ENCODE measurements at places on chromosomes 7 and 10.

DNA sequence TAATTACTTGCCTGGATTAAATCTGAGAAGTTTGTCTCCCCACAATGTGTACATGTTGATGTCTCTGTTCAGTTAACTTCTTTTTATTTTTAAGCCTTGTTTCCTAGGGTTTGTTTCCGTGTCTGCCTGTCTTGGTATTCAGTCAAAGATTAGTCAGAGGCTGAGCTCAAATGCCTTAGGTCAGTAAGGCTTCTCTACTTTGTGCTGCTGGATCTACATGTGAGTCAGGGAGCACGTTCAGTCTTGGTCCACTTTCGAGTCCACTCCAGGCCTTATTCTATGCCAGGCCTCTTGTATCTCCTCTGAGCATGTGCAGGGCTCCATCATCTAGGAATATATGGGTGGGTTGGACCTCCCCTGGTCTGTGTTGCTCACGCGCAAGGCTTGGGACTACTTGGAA is 93.3 kb upstream of the FZD8 start:
- H3K4me1 ChIP-seq: no peaks in the 10 kb centered on the region
- no peak for DNase-seq
- no peaks in the 10 kb centered on the region for H3K27me3 ChIP-seq
- H3K4me3 ChIP-seq: no peak overlapping the region
- no peaks in the 10 kb centered on the region for H3K36me3 ChIP-seq
- no peak overlapping the region for H3K27ac ChIP-seq

DNA sequence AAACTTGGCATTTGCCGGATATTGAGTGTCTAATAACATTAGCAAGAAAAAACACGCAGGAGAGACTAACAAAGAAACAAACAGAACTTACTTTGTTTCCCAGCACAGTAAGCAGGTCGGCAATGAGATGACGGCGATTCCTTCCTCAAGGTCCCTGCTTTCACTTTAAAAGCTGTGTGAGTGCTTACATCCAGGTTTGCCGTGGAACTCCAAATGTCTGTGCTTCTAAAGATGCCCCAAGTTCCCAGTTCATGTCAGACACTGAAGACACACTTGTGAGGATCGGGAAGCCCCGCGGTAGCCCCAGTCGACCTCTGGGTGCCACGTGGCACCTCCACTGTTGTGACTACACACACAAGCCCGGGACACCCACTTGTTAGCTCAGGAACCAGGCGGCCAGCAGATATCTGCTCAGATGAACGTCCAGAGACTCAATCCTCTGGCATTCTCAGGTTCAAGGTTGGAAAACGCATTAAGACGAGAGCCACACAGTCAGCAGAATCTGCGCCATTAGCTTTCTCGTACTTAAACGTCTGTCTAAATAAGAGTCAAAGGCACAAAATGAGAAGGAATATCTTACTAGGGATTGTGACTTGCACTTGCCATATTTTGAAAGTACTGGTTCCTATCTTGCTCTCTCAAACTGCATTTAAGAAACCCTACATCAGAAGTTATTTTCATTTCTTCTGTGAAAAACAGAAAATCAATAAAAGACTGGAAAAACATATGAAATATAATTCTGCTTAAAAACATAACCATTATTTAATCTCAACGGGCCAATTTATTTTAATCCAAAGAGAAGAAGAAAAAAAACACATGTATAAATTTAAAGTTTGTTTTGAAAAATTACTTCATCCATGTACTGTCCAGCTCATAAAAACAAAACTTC is 207.6 kb upstream of the KLF14 start:
- H3K27ac ChIP-seq: peak overlapping the region; percentile 98
- no peaks in the 10 kb centered on the region for H3K27me3 ChIP-seq
- H3K4me3 ChIP-seq: peak overlapping the region; percentile 91
- peaks cover 65% of the 10 kb centered on the region for H3K36me3 ChIP-seq
- peaks cover 96% of the 10 kb centered on the region for H3K4me1 ChIP-seq

GRCh38 chr7:66748791-66749190 is 8.3 kb downstream of the RABGEF1 start:
- peaks cover 34% of the 10 kb centered on the region for H3K4me1 ChIP-seq
- peaks cover 10% of the 10 kb centered on the region for H3K36me3 ChIP-seq
- no peak overlapping the region for H3K4me3 ChIP-seq
- H3K27ac ChIP-seq: no peak overlapping the region
- no peaks in the 10 kb centered on the region for H3K27me3 ChIP-seq

- H3K36me3 ChIP-seq: peaks cover 1% of the 10 kb centered on the region
- DNase-seq: no peak
- H3K4me3 ChIP-seq: no peak overlapping the region
- H3K27ac ChIP-seq: no peak overlapping the region
- H3K4me1 ChIP-seq: peaks cover 36% of the 10 kb centered on the region
These were observed 140.6 kb upstream of the TMEM168 start for GRCh38 chr7:112930787-112931186.

- no peaks in the 10 kb centered on the region for H3K4me1 ChIP-seq
- H3K4me3 ChIP-seq: no peak overlapping the region
- H3K27ac ChIP-seq: no peak overlapping the region
- no peak for DNase-seq
- H3K27me3 ChIP-seq: no peaks in the 10 kb centered on the region
These were observed 31.3 kb upstream of the CD36 start for GRCh38 chr7:80607136-80607535.

GRCh38 chr10:10830293-10830986 is 187.2 kb upstream of the CELF2 start:
- H3K27ac ChIP-seq: no peak overlapping the region
- H3K4me1 ChIP-seq: no peaks in the 10 kb centered on the region
- no peaks in the 10 kb centered on the region for H3K36me3 ChIP-seq
- peaks cover 20% of the 10 kb centered on the region for H3K27me3 ChIP-seq
- DNase-seq: no peak

DNA sequence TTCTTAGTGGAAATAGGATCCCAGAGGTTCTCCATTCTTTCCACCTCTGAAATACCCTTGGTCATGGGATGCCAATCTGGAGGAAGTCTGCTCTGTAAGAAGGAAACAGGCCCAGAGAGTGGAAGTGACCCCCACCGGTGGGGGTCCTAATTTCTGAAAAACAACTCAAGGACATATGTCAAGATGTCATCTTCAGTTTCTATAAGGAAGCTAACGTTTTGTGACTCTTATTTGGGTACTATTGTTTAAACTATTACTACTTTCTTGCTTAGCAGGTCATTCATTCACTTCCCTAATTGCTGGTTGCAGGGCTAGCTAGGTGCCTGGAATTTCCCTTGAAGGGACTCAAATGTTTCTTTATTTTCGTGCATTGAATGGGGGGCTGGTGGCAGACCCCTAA is 1.9 kb upstream of the ZNF775 start:
- peaks cover 12% of the 10 kb centered on the region for H3K36me3 ChIP-seq
- no peak for DNase-seq
- H3K27me3 ChIP-seq: no peaks in the 10 kb centered on the region
- peak overlapping the region; percentile 85 for H3K4me3 ChIP-seq
- peak overlapping the region; percentile 74 for H3K27ac ChIP-seq
- peaks cover 39% of the 10 kb centered on the region for H3K4me1 ChIP-seq

- DNase-seq: no peak
- H3K4me3 ChIP-seq: no peak overlapping the region
- no peak overlapping the region for H3K27ac ChIP-seq
- H3K27me3 ChIP-seq: no peaks in the 10 kb centered on the region
- H3K4me1 ChIP-seq: no peaks in the 10 kb centered on the region
- H3K36me3 ChIP-seq: peaks cover 2% of the 10 kb centered on the region
These were observed 115.8 kb upstream of the PRR15 start for GRCh38 chr7:29447828-29448227.

- no peaks in the 10 kb centered on the region for H3K36me3 ChIP-seq
- no peak overlapping the region for H3K27ac ChIP-seq
- H3K27me3 ChIP-seq: peaks cover 49% of the 10 kb centered on the region
- no peaks in the 10 kb centered on the region for H3K4me1 ChIP-seq
- no peak overlapping the region for H3K4me3 ChIP-seq
These were observed 20.8 kb upstream of the JCAD start for GRCh38 chr10:30080161-30080560.

DNA sequence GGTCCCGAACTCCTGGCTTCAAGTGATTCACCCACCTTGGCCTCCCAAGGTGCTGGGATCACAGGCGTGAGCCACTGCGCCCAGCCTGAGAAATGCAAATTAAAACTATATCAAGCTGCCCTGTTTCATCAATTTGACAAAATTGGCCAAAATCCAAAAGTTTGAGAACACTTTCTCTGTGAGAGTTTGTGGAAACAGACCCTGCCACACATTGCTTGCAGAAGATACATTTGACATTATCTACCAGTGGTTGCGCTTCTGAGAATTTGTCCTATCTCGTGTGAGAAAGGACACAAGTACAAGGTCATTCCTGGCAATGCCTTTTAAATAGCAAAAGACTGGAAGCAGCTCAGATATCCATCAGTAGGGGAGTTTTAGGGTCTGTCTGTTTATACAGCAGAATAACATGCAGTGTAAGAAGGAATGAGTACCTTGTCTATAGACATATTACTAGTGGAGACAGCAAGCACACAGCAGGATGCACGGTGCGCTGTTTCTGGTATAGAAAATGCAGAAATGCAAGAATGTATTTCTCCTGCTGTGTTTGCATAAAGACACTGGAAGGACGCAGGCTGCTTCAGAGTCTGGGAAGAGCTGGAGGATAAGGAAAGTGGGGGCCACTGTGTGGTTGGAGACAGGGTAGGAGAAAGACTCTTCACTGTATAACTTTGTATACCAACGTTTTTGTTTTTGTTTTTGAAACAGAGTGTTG is 4.3 kb downstream of the LHPP start:
- DNase-seq: no peak
- H3K27me3 ChIP-seq: no peaks in the 10 kb centered on the region
- H3K27ac ChIP-seq: no peak overlapping the region
- no peaks in the 10 kb centered on the region for H3K36me3 ChIP-seq
- peaks cover 33% of the 10 kb centered on the region for H3K4me1 ChIP-seq

GRCh38 chr7:37943905-37944736 is 23.7 kb downstream of the EPDR1 start:
- H3K27ac ChIP-seq: no peak overlapping the region
- peaks cover 26% of the 10 kb centered on the region for H3K27me3 ChIP-seq
- no peak for DNase-seq
- no peak overlapping the region for H3K4me3 ChIP-seq

DNA sequence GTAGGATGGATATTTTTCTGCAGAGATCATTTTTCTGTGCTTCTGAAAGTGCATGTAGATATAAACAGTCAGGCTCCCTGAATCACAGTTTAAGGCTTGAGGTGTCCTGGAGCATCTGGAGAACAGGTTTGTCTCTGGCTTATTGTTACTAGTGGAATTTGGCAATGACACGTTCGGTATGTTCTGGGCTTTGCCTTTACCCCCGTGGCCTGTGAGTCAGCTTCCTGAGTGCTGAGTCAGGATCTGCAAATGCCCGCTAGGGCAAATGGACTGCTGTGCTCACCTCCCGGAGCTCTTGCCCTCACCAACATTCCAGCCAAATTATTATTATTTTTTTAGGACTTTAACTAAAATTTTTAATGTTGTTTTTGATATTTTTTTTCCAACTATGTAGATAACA is 192.5 kb upstream of the PRSS1 start:
- DNase-seq: no peak
- H3K27me3 ChIP-seq: peaks cover 24% of the 10 kb centered on the region
- no peak overlapping the region for H3K27ac ChIP-seq
- H3K36me3 ChIP-seq: no peaks in the 10 kb centered on the region
- H3K4me3 ChIP-seq: no peak overlapping the region

DNA sequence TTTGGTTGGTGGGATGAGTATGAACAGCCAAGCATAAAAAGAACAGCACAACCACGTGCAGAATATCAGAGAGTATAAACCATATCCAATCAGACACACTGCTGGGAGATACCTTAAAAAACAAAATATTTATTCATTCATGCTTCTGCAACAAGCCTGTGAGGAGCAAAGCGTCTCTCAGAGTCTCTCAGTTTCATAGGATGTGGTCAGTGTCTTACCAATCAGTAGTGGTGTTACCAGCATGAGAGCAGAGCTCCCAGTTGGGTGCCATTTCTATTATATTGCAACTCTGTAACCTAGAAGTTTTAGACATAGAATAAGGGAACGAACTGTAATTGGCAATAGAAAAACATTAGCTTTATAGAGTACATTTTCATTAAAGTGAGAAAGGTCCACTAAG is 445.9 kb upstream of the LRRN3 start:
- no peak overlapping the region for H3K27ac ChIP-seq
- H3K27me3 ChIP-seq: no peaks in the 10 kb centered on the region
- H3K36me3 ChIP-seq: no peaks in the 10 kb centered on the region
- H3K4me3 ChIP-seq: no peak overlapping the region

- no peak for DNase-seq
- no peaks in the 10 kb centered on the region for H3K27me3 ChIP-seq
- no peak overlapping the region for H3K27ac ChIP-seq
- no peak overlapping the region for H3K4me3 ChIP-seq
- H3K36me3 ChIP-seq: peaks cover 2% of the 10 kb centered on the region
- H3K4me1 ChIP-seq: no peaks in the 10 kb centered on the region
These were observed 690.7 kb upstream of the PCDH15 start for GRCh38 chr10:55491712-55492111.

GRCh38 chr10:131553581-131553980 is 242.1 kb upstream of the TCERG1L start:
- H3K4me3 ChIP-seq: no peak overlapping the region
- no peak for DNase-seq
- peaks cover 2% of the 10 kb centered on the region for H3K36me3 ChIP-seq
- H3K27ac ChIP-seq: no peak overlapping the region
- no peaks in the 10 kb centered on the region for H3K4me1 ChIP-seq
- H3K27me3 ChIP-seq: no peaks in the 10 kb centered on the region

DNA sequence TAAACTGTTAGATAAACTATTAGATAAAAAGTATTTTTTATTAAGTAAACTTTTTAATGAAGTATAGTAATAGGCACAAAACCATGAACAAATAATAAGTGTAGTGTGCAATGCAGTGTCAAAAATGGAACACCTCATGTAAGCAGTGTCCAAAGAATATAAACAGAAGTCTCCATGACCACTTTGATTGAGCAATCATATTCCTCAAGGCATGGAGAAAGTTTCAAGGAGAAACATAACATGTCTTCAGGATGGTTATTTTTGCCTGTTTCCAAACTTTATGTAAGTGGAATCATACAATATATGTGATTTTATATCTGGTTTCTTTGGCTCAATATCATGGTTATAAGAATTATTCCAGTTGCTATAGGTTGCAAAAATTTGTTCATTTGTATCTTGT is 6.1 kb upstream of the RELN start:
- no peaks in the 10 kb centered on the region for H3K36me3 ChIP-seq
- no peak overlapping the region for H3K4me3 ChIP-seq
- H3K27me3 ChIP-seq: peaks cover 4% of the 10 kb centered on the region
- no peak overlapping the region for H3K27ac ChIP-seq
- no peak for DNase-seq

GRCh38 chr10:108187408-108188012 is 1023.0 kb upstream of the SORCS1 start:
- no peaks in the 10 kb centered on the region for H3K27me3 ChIP-seq
- no peak overlapping the region for H3K4me3 ChIP-seq
- no peaks in the 10 kb centered on the region for H3K36me3 ChIP-seq
- DNase-seq: no peak
- no peaks in the 10 kb centered on the region for H3K4me1 ChIP-seq
